Upper lobe of right lung (tissue), 1 donor: ENCODE measurements at places on chromosomes 4 and X.
A peak's percentile ranks its signal among the peaks of the same experiment; 100 is the strongest.

- DNase-seq: no peak
These were observed 605 bp upstream of the CDKL2 start for GRCh38 chr4:75630937-75631329.

- no peak for DNase-seq
These were observed 343.5 kb downstream of the IDS start for GRCh38 chrX:149161435-149162088.

- peak; percentile 62 for DNase-seq
These were observed at the start of gene NAP1L2 for GRCh38 chrX:73214426-73215094. Gene NAP1L2, minus strand, starts transcription at chrX:73214851. Its CDS starts 359 bp downstream, at chrX:73214492.

DNA sequence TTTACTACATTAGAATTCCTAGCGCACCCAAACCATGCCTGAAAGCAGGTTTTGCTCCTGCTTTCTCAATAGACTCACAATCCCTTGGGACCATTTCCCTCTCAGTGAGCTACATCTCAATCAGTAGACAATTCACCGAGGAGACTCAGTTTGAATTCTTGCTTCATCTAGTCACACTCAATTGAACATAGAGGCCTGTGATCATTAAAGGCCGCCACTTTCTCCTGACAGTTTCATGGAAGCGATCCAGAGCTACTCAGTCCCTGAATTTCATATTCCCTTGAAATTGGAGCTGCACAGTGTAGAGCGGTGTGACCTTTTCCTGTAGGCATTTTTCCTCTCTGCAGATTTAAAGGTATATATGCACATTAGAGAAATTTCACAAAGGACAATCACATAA, 193.9 kb upstream of the SPOCK3 start:
- DNase-seq: no peak

DNA sequence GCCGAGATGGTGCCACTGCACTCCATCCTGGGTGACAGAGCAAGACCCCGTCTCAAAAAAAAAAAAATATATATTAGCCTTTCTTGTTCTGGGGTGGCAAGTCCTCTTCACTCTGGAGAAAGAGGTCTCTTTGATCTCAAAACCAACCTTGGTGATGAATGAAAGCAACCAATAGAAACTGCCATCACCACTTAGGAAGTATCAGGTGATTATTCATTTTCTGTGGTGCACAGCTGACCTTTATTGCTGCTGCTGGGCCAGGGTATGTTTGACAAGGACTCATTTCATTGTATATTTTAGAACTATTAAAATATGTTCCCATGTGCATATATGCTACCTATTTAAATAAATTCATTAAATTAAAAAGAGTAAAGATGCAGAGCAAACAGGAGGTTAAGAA, 76.0 kb upstream of the KIT start:
- DNase-seq: no peak

DNA sequence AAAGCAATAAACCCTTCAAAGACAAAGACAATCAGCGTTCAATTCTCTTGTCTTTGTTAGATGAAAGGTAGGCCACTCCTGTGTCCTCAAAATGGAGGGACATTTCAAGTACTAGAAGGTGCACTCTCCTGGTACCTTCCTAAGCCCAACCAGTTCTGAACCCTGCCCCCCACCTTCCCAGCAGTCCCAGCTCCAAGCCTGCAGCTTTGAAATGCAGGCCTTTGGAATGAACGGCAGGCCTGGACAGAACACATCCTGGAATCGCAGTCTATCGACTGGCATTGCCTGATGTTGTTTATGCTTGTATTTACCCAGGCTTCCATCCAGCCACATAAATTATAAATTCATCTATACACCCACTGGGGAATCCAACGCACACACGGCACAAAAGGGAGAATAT, 47.4 kb downstream of the RASGEF1B start:
- no peak for DNase-seq
